Stimulated activated CD8-positive, alpha-beta memory T cell treated with anti-CD3 and anti-CD28 coated beads, Interleukin-7, amount 100 ng/mL, for 24 hours (primary cell): ENCODE measurements at places on chromosomes 4 and X.

GRCh38 chr4:150581641-150582051 is 305 bp upstream of the MAB21L2 start:
- no peak for DNase-seq

DNA sequence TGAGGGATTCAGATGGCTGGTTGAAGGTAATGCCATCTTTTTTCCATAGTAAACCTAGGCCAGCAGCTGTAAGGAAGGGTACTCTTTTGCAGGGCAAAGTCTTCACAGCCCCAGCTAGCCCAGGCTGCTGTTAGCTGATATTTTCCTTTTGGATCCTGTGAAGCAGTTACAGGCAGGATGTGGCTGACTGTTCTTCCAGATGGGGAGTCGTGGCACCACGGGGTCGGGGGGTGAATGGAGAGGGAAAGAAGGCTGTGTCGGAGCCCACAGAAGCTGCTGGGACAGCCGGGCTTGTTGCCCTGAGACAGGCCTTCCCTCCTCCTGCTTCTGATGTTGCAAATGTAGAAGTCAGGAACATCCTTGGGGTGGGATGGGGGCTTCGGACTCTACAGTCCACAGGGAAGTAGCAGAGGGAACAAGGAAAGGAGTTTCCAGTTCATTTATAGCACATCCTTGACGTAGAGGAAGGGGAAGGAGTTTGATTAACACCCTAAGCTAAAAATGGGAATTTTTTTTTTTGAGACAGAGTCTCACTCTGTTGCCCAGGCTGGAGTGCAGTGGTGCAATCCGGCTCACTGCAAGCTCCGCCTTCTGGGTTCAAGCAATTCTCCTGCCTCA is 64.6 kb upstream of the TMEM150C start:
- no peak for DNase-seq

DNA sequence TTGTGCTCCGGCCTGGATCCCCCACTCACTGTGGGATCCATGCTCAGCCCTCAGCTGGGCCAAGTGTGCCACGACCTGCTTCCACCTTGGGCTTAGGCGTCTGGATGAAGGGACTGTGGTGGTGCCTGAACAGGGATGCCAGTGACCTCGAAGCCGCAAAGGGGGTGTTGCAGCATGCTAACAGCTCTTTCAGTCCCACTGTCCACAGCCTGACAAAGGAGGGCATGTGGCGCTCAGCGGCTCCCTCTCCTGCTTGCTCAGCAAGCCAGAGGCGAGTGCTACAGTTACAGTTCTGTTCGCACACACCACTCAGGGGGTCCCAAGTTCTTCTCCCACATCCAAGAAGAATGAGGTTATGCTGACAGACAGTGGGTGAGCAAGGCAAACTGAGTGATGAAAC is 5.2 kb upstream of the IGBP1 start:
- DNase-seq = no peak

DNA sequence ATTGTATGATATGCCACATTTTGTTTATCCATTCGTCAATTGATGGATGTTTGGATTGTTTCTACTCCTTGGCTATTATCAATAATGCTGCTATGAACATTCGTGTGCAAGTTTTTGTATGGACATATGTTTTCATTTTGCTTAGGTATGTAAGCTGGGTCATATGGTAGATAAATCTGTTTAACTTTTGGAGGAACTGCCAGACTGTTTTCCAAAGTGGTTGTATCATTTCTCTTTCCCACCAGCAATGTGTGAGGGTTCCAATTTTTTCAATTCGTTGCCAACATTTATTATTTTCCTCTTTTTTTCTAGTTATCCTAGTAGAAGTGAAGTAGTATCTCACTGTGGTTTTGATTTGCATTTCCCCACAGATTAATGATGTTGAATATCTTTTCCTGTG is 71.8 kb downstream of the DIAPH2 start:
- no peak for DNase-seq

GRCh38 chrX:11528623-11529022 is 137.1 kb downstream of the ARHGAP6 start:
- no peak for DNase-seq

- no peak for DNase-seq
Observed at GRCh38 chr4:151458148-151458547, 49.2 kb downstream of the FHIP1A start.

- no peak for DNase-seq
Observed at GRCh38 chr4:89563431-89563830, 255.8 kb upstream of the GPRIN3 start.

- no peak for DNase-seq
Observed at GRCh38 chr4:56806666-56807065, 14.8 kb downstream of the SPINK2 start.

DNA sequence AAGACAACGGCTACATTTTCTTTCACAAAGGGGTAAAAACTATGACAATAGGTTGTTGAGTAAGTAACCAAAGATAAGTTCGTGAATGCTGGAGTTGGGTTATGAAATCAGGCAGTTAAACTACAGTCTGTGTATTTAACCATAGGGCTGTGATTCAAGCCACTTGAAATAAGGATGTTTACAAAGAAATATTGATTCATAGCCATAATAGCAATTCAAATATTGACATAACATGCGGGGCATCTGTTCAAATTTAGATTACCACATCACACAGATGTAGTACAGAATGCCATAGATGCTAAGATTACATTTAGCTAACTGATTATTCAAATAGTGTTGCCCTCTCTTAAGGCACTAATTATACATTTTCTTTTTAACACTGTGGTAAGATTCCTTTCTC is 364.1 kb downstream of the FSTL5 start:
- no peak for DNase-seq

- DNase-seq = no peak
Observed at GRCh38 chr4:79663865-79664264, 255.8 kb upstream of the GK2 start.

DNA sequence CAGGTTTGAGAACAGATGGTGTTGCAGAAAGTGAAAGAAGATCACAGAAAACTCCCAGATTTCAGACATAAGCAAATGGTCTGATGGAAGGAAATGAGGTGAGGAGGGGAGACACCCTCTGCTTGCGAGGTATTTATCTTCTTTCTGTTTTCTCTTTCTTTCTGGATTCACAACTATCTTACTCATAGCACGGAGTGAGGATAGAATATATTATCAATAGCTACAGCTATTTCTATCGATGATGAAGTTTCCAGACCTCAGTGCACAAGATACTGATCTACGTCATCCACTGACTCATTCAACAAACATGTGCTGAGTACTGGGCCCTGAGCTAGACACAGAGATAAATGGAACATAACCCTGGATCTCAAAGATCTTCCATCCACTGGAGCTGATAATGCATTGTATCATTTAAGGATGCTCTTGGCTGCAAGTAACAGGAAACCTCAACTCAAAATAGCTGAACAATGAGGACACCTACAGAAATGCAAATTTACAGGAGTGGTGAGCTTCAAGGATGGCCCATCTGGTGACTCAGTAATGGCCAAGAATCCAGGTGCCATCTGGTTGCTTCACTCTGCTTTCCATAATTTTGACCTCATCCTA is 21.2 kb downstream of the SLC2A9 start:
- DNase-seq = no peak

- DNase-seq = no peak
Observed at GRCh38 chrX:114924423-114924822, 93.0 kb downstream of the IL13RA2 start.

DNA sequence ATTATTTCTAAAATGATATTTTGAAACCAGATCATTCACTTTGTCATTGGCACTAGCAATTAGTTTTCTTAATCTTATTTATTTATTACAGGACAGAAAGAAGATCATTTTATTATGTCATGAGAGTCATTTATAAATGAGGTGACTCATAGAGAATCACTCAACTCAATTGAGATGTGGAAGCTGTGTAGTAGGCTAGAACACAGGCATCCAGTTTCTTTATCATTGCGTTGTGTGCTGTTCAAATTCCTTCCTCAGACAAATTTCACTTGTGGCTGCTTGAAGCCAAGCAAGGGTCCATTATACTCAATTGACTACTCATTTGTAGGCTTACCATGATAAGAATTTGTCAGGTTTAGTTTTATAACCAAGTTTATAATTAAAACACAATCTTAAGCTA is 87.6 kb downstream of the MRPL1 start:
- DNase-seq = no peak

GRCh38 chr4:38663090-38663800 is 754 bp upstream of the KLF3 start:
- peak; percentile 24 for DNase-seq

DNA sequence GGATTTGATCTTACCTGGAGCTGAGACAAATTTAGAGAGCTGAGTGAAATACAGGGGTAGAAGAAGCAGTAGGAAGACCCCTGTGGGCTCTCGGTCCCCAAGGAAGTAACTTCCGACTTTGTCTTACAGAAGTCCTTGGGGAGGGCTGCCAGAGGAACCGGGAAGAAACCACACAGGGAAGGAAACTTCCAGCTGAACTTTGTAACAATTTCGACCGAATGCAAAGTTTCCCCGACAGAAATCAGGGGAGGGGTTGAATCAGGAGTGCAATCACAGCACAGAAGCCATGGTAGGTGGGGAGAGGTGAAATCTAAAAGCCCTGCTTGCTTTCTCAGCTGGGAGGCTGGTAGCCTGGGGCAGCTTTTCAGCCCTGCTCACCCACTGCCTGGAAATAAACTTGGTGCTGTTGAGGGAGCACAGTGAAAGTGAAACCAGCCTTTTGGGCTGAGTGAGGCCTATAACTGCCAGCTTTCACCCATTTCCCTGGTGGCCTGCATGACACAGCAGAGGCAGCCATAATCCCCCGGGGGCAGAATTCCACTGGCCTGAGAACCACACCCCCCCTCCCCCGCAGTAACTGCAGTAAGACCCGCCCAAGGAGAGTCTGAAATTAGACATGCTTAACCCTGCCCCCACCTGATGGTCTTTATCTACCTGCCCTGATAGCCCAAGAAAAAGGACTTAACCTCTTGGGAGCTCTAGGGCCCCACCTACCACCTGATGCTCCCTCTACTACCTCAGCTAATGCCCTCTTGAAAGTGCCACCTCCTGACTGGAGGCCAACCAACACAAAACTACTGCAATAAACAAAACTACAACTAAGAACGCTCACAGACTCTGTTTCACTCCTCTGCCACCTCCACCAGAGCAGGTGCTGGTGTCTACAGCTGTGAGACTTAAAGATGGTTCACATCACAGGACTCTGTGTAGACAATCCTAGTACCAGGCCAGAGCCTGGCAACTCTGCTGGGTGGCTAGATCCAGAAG is 248.2 kb downstream of the PARM1 start:
- no peak for DNase-seq

- DNase-seq = no peak
Observed at GRCh38 chr4:71830497-71831190, 46.8 kb upstream of the GC start.

DNA sequence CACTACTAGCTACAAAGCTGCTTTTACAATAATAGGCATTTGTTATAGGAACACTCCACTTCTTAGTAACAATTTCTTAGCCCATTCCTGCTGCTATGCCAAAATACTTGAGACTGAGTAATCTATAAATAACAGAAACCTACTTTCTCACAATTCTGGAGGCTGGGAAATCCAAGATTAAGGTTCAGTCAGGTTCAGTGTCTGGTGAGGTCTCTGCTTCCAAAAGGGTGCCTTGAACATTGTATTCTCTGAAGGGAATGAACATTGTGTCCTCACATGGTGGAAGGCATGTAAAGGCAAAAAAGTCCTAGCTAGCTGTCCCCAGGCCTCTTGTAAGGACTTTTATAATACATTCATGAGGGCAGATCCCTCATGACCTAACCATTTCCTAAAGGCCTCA is 7.0 kb downstream of the SLC9B1 start:
- no peak for DNase-seq

DNA sequence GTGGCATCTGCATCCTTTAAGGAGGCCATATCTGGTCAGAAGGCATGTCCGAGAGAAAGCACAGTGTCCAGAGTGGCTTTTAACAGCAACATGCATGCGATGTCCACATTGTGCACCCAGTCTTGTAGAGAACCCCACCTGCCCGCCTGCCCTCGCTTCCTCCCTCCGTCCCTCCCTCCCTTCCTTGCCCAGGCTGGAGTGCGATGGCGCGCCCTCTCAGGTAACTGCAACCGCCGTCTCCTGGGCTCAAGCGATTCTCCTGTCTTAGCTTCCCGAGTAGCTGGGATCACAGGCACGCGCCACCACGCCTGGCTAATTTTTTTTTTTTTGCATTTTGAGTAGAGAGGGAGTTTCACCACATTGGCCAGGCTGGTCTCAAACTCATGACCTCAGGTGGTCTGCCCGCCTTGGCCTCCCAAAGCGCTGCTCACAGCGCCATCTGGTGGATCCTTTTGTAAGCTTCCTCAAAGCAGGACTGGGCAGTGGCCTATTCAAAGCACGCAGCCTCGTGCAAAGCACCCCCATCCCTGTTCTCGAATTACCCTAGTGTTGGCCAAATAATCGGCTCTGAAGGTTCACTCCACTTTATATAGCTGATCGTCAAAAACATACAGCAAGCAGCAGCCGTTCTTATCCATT is 15.0 kb downstream of the BRCC3 start:
- DNase-seq = no peak

DNA sequence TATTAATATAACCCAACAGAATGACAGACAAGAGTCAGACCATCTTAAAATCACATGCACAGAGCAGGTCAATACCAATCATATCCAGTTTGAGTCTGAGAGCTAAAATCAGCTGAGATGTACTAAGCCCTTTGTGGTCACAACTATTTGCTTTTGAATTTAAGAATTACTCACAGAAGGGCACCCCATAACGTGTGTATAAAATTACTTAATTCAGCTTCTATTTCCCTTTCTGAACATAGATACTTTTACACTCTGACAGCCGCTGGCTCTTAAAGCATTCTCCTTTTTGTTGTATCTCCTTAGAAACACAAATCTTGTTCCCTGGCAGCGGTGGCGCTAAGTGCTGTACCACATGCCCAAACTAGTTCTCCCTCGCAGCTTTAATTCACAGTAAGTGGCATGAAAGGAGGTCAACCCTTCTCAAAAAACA is 14.8 kb upstream of the PPARGC1A start:
- no peak for DNase-seq

GRCh38 chr4:138439143-138439581 is 197.0 kb upstream of the SLC7A11 start:
- no peak for DNase-seq

GRCh38 chr4:8343262-8343966 is 73.9 kb downstream of the HTRA3 start:
- no peak for DNase-seq

GRCh38 chrX:66200050-66200664 is 36.1 kb downstream of the HEPH start:
- no peak for DNase-seq

GRCh38 chrX:113747274-113747973 is 836.5 kb upstream of the HTR2C start:
- DNase-seq = no peak
